H7 (cell line): ENCODE measurements at places on chromosomes 7 and 10.

DNA sequence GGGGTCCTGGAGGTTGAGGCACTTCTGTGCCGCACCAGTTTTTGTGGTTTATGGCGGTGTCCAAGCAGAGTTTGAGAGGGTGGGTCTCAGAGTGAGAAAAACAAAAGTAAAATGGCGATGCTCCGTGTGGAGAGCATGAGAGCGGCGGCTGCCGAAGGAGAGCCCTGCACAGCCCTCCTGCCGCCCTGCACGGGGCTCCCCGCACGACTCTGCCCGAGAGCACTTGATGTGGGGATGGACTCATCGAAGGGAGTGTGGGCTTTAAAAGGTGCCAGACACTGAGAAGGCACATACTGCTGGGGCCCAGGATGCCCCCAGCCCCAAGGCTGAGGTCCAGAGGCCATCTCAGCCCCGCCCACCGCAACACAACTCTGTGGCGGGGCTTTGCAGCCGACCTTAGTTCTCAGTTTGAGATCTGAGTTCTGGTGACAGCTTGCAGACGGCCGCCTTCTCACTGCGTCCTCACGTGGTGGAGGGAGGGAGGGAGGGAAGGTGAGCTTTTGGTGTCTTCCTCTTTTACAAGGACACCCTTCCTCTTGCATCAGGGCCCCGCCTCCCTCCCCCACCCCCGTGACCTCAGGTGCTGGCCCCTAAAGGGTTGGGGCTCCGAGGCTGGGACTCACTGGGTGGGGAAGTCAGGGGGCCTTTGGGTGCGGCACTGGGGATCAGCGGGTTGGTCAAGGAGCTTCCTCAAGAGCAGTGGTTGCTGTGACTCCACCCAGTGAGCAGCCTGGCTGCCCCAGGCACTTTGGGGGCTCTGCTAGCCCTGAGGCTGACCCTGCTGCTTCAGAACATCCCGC is 69.1 kb downstream of the NKX6-2 start:
- DNase-seq = no peak

DNA sequence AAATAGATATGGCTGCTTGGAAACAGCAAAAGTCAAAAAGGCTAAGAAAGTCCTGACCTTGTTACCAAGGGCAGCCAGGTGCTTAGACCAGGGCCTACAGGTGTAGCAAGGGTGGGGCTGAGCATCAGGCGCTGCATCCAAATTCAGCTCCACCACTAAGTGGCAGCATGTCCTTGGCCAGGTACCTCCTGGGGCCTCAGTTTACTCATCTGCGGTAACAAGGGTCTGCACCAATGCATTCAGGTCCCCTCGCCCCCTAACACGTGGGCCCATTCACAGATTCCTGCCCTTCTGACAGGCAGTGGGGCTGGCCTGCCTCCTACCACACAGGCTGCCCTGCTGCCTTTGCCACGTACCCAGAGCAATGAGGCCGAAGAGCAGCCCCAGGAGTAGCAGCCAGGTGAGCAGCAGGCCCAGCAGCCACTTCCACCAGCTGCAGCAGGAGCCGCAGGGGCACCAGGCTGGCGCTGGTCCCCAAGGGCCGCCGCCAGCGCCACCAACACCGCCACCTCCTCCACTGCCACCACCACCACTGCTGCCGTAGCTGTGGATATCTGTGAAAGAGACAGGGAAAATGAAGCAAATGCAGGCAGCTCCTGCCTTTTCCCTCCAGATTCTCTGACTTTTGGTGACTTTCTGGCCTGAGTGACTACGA is 28.9 kb downstream of the COL17A1 start:
- peak; percentile 59 for DNase-seq

DNA sequence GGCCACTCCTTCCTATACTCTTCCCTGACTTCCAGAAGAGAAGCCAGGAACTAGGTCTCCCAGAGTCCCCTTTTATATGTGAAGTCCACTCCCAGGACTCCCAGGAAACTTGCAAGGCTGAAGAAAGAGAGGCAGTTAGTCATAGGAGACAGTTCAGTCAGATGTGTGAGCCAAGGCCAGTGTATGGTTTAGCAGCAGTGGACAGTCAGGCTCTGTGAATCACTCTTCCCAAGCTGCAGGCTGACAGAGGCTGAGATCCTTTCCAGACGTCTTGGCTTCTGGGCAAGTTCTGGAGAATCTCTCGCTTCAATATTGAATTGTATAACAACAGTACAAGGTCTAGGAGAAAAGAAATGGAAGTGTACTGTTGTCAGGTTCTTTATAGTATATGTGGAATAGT is 26.9 kb downstream of the BLVRA start:
- DNase-seq = no peak

GRCh38 chr7:105202616-105203015 is 186.1 kb downstream of the SRPK2 start:
- DNase-seq = no peak

- peak; percentile 84 for DNase-seq
Observed at GRCh38 chr7:76220185-76221057, 18.7 kb downstream of the SRRM3 start.

GRCh38 chr10:133261726-133262325 is 14.8 kb downstream of the ADAM8 start:
- peak; percentile 99 for DNase-seq

GRCh38 chr7:117205873-117206272 is 117.0 kb downstream of the WNT2 start:
- no peak for DNase-seq
